ENCODE measurements at places on chromosomes 11 and 22. TPM values are rescaled to one million over a fixed set of nuclear protein-coding genes. Genes with fewer than 3 reads are reported as not detected.

DNA sequence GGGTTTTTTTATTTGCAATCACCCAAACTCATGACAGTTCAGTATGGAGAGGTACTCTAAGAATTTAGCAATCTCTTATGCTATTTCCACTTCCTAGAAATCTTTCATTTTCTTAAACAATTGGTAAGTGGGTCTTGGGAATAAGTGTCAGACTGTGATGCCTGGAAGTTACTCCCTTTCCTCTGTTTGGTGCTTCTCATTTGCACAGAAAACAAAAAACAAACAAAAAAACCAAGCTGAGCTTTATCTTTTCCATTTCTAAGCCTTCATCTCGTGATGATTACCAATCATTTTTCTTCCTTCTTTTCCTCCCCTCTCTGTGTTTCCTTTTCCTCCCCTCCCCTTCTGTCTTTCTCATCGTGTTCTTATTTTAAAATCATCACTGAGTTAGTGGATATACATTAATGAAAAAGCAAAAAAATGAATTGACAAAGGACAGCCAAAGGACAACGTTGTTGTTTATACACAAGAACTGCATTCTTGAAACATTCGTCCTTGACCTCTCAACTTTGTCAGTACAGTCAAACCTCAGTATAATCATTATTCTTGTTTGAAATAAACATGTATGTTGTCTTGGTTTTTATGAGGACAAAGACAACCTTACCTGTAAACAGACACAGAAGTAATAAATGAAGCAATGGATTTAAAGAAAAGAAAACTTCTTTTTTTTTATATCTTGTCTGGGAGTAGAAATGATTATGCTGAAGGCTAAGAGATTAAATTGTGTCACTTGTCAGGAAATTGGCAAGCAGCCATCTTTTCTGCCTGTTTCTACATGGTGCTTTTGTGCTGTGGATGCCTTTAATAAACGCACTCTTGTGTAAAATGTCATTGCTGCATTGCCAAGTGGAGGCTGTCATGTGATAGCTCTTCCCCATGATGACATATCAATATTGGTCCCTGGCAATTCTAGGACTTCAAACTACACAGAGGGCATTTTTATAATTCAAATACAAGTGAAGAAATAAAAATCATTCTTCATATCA, 803.2 kb upstream of the CCDC90B start:
- no peak for DNase-seq
- no peaks in the 10 kb centered on the region for H3K27me3 ChIP-seq
- no peak overlapping the region for H3K4me3 ChIP-seq
- no peak overlapping the region for H3K27ac ChIP-seq
- H3K36me3 ChIP-seq = no peaks in the 10 kb centered on the region

- H3K4me1 ChIP-seq = no peaks in the 10 kb centered on the region
- no peak overlapping the region for H3K27ac ChIP-seq
- no peaks in the 10 kb centered on the region for H3K27me3 ChIP-seq
- no peak overlapping the region for H3K4me3 ChIP-seq
- H3K36me3 ChIP-seq = no peaks in the 10 kb centered on the region
Measured at GRCh38 chr11:74380746-74381439, 17.3 kb downstream of the PGM2L1 start.

DNA sequence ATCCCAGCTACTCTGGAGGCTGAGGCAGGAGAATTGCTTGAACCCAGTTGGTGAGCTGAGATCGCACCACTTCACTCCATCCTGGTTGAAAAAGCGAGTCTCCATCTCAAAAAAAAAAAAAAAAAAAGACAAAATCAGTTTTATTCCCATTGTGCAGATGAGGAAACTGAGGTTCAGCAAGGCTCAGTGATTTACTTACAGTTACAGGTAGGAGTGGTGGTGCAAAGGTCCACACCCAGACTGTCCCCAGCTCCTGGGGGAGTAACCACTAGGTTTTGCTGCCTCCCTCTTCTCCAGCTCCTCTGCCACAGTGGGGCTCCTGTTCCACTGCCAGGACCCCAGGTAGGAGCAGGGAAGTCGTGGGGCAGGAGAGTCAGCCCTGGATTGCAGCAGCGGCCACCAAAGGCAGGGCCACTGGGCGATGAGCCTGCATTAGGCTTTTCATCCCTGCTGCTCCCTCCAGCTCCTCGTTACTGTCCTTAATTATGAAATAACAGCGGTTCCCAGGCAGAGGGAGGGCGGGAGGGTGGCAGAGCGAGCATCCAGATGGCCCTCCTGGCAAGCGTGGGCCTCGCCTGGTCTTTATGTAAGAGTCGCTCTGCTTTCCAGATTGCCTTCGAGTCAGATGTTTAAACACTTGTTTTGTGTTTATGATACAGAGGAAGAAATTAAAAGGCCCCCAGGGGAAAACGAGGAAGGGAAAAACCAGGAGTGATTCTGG, 15.5 kb upstream of the RASD2 start:
- no peaks in the 10 kb centered on the region for H3K27me3 ChIP-seq
- no peaks in the 10 kb centered on the region for H3K4me1 ChIP-seq
- no peaks in the 10 kb centered on the region for H3K36me3 ChIP-seq
- H3K4me3 ChIP-seq = no peak overlapping the region

DNA sequence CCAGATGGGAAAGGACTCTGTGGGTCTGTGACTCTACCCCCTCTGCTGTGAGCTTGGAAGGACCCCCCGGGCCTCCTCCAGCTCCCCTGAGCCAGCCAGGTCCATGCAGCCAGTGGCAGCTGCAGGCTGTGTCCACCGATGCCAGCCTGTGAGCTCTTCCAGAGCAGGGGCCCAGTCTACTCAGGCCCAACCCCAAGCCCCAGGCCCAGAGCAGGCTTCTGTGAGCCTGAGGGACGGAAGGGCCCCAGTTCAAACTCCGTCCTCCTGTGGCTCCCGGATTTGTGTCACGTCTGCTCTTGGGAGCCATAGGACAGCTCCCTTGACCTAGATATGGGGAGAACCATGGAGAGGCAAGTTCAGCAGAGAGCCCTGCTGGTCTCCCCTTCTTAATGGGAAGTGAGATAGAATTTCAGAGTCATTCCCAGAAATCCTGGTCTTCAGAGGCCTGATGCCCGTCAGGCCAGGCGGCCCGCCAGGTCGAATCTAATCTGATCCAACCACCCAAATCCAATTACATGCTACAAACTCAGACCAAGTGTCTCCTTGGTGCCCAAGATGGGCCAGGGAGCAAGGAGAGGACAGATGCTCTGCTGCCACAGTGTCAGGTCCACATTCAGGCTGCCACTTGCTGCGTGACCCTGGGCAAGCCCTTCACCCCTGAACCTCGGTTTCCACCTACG, 75.1 kb downstream of the SCUBE1 start:
- H3K27ac ChIP-seq = no peak overlapping the region
- DNase-seq = no peak

DNA sequence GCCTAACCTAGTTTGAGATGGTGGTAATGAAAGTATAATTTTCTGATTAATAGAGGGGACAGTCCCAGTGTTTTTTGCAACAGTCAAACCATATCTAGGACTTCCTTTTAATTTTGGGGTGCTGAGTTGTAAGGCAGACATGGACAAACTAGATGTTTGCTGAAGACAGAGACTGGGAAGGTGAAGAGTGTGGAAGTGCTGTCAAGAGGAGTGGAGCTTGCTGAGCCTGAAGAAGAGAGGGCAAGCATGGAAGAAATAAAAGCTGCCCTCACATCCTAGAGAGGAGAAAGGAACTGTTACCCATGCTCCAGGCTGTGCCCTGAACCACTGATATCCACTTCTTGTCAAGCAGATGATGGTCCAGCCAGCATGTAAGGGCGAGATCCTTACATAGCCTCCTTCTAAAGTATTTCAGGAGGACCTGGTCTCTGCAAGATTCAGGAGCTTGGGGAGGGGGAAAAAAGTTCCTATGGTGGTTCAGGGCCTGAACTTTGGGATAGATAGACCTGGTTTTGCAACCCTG, 51.4 kb downstream of the PRR5L start:
- no peak overlapping the region for H3K27ac ChIP-seq
- H3K27me3 ChIP-seq = no peaks in the 10 kb centered on the region
- H3K36me3 ChIP-seq = no peaks in the 10 kb centered on the region
- DNase-seq = no peak

GRCh38 chr11:78192911-78193351, 4.2 kb downstream of the USP35 start:
- H3K27ac ChIP-seq = no peak overlapping the region
- H3K27me3 ChIP-seq = no peaks in the 10 kb centered on the region
- no peak overlapping the region for H3K4me3 ChIP-seq
- H3K4me1 ChIP-seq = peaks cover 5% of the 10 kb centered on the region

DNA sequence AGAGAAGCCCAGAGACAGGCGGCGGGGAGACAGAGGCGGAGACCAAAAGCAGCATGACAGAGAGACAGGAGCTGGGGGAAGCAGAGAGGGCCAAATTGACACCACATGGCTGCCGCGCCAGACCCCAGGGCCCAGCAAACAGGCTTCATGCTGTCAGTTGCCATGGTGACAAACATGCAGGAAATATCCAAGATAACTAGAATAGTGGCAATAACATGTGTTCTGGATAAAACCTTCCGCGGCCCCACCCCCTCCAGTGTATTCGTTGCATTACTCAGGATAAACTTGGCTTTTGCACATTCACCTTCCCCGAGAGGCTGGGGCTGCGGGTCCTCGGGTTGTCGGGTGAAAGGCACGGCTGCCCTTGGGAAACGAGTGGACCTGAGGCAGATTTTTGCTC, 49.9 kb upstream of the CDON start:
- no peak overlapping the region for H3K27ac ChIP-seq
- H3K4me3 ChIP-seq = no peak overlapping the region
- no peaks in the 10 kb centered on the region for H3K27me3 ChIP-seq
- DNase-seq = no peak

DNA sequence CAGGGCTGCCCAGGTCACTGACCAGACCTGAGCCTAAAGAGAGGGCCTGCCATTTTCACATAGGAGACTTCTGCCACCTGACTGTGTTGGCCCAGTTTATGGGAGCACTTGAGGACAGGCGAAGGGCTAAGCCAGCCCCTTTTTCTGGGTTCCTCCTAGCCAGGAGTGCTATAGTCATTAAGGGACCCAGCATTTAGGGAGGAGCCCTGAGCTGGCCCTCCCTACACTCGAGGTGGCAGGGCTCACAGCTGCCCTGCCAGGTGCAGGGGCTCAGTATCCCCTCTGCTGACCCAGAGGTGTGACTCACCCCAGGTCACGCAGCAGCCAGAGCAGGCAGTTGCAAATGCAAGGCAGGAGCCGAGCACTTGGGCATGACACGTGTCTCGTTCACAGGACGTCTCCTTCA, 86.3 kb upstream of the CRYBB3 start:
- H3K27me3 ChIP-seq = no peaks in the 10 kb centered on the region
- H3K27ac ChIP-seq = no peak overlapping the region
- H3K4me1 ChIP-seq = peaks cover 16% of the 10 kb centered on the region
- DNase-seq = no peak
- no peaks in the 10 kb centered on the region for H3K36me3 ChIP-seq

GRCh38 chr22:44389181-44389580, 76.4 kb upstream of the SHISAL1 start:
- H3K27me3 ChIP-seq = no peaks in the 10 kb centered on the region

DNA sequence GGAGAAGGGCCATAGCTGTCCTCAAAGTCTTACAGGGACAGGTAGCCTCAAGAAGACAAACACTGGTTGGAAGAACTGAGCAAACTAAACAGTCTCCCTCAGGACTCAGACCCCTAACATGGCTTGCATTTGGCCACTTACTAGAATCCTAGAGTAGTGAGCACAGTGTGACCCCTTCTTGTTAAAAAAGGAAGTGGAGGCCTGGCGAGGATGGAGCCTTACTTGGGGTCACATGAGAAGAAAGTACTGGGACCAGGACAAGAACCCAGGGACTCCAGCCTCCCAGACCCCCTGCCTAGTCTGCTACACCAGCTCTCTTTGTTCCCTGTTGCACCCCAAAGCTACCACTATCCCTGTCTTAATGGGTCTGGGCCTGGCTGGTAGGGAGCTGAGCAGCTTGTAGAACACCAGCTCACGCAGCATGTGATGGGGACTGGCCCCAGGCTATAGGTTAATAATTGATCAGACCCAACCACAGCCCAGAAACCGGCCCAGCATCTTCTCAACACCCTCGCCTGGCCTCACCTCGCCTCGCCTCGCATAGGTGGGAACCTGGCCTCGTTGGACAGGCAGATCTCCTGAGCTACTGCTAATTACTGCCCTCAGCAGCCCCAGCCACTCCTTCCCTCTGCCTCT, 17.6 kb downstream of the DGAT2 start:
- no peak overlapping the region for H3K27ac ChIP-seq
- no peaks in the 10 kb centered on the region for H3K4me1 ChIP-seq
- H3K27me3 ChIP-seq = no peaks in the 10 kb centered on the region
- H3K36me3 ChIP-seq = no peaks in the 10 kb centered on the region

The MMP1 gene
- total RNA-seq = not detected
